ENCODE measurements at places on chromosomes 5 and 9.
A peak's percentile ranks its signal among the peaks of the same experiment; 100 is the strongest.

GRCh38 chr5:7016999-7017747 is 303.9 kb downstream of the TENT4A start:
- no peak for DNase-seq

GRCh38 chr5:138560971-138561370 is 14.2 kb downstream of the HSPA9 start:
- DNase-seq: no peak

DNA sequence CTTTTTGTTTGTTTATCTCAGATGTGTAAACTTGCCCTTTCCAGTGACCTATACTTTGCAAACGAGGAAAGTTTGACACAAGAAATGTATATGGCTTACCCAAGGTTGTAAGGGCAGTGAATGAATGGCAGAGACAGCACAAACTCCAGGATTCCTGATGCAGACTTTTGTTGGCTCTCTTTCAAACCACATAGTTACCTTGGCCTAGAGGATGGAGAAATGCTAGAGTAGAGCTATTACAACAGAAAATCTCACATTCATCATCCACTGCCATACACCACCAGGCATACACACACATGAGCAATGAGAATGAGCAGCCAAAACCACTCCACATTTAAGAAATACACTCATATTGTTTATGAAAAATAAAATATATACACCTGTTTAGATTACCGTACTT is 387.0 kb downstream of the TLR4 start:
- DNase-seq: no peak

- DNase-seq: no peak
Measured at GRCh38 chr9:107888773-107889227, 399.2 kb upstream of the KLF4 start.

- no peak for DNase-seq
Measured at GRCh38 chr9:32004431-32005076, 379.9 kb upstream of the ACO1 start.

- DNase-seq: no peak
Measured at GRCh38 chr9:24095246-24095645, 269.2 kb upstream of the ELAVL2 start.

- no peak for DNase-seq
Measured at GRCh38 chr9:138053996-138054752, 176.6 kb downstream of the CACNA1B start.

- DNase-seq: peak; percentile 69
Measured at GRCh38 chr5:78162253-78162862, 132.1 kb downstream of the AP3B1 start.

GRCh38 chr5:126477294-126478117 is 54.3 kb downstream of the GRAMD2B start:
- DNase-seq: peak; percentile 11

GRCh38 chr9:92706218-92706940 is 36.4 kb upstream of the IPPK start:
- DNase-seq: peak; percentile 25

- no peak for DNase-seq
Measured at GRCh38 chr9:32942755-32943460, 58.5 kb downstream of the APTX start.

GRCh38 chr9:116716438-116716837 is 29.3 kb downstream of the TRIM32 start:
- DNase-seq: no peak

DNA sequence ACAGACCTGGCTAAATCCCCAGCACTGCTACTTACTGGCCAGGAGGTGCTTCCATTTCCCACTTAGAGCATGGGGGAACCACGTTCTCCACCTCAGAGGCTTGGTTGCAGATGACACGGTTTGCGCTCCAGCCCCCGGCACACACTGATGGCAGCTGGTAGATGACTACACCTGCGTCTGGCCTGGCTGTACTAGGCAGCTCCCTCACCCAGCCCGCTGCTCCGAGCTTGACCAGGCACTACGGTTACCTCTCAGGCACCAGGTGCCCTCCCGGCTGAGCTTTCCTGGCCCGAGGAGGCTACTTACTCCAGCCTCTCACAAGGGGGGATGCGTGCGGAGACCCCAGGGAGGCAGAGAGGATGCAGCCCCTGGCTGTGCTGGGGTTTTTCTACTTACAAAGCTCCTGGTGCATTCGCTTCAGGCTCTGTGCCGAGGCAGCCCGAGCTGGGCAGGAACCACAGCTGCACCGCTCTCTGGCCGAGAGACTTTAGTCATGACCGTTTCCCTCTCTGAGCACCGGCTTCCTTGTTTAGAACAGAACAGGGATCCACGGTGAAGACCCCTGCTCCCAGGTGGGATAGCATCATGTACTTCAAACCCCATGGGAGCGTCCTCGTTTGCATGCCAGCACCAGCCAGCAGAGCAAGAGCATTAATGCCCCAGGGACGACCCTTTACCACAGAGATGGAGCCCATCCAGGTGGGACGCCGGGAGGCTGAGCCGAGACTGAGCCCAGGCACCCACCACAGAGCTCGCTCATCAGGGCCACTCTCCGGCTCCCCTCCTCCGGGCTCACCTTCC is 7.6 kb upstream of the GBGT1 start:
- DNase-seq: no peak

GRCh38 chr5:73424556-73424977 is 24.0 kb downstream of the FOXD1 start:
- DNase-seq: no peak

DNA sequence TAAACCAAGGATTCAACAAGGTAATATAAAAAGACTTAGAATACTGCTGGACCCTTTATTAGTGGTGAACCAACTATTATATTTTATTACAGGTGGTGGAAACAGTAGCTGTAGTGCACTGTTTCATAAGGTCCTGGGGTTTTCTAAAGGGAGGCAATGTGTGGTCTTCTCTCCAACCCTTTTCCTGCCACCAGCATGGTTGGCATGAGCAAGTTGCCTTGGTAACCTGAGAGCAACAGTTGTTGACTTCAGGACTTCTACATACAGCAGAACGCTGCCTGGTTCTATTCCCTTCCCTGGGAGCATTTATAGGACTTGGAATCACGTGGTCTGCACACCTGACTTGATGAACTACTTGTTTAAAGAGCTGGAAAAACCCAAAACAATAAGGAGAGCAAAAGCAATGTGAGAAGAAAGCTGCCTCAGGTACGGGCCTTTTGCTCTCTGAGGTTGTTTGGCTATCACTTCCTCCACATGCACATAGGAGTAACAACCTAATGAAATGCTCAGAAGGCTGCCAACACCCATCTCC is 81.1 kb upstream of the RAI14 start:
- no peak for DNase-seq

- DNase-seq: no peak
Measured at GRCh38 chr9:110064803-110065202, 143.2 kb downstream of the C9orf152 start.

- DNase-seq: no peak
Measured at GRCh38 chr9:108838017-108838416, 17.8 kb downstream of the ACTL7B start.

- DNase-seq: no peak
Measured at GRCh38 chr9:109199676-109200075, 32.6 kb upstream of the FRRS1L start.

DNA sequence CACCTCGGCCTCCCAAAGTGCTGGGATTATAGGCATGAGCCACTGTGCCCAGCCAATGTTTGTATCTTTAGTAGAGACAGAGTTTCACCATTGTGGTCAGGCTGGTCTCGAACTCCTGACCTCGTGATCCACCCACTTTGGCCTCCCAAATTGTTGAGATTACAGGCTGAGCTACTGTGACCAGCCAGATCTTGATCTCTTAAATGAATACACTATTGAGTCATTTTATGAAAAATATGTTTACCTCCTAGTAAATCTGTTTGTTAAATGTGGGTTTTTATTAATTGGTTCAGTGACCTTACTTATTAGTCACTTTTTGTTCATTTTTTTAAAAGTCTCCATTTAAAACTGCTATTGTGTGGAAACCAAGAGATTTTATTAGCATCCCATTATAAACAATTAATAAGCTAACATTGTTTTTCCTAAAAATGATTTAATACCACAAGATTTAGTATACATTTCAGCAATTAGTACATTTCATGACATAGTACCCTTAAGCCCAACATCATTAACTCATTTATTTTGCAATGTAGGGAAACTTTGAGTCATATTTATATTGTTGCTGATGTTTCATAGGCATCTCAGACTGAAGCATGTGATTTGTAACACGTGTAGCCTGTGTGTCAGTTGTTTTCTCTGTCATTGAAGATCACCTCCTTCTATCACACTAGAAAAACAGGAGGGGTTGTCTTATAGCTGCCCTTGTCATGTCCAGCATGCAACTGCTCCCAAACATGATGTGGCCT is 261.2 kb downstream of the TAF11L14 start:
- no peak for DNase-seq

- no peak for DNase-seq
Measured at GRCh38 chr9:120944434-120944843, 17.8 kb upstream of the TRAF1 start.

DNA sequence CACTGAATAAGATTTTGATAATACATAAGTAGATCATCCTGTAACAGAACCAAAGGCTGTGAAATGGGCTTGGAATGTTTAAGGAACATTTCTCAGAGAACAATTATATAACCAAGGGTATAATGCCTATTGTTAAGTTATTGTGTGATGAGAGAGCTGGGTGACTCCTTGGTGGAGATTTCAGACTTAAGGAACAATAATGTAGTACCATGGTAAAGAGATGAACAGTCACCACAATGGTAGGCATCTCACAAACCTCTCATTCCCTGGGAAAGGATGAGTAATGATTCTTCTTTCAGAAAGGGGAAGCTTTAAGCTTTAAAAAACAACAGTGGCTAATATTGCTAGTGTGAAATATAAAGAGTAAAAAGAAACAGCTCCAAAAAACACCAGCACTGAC is 147.4 kb downstream of the TRIM36 start:
- no peak for DNase-seq

DNA sequence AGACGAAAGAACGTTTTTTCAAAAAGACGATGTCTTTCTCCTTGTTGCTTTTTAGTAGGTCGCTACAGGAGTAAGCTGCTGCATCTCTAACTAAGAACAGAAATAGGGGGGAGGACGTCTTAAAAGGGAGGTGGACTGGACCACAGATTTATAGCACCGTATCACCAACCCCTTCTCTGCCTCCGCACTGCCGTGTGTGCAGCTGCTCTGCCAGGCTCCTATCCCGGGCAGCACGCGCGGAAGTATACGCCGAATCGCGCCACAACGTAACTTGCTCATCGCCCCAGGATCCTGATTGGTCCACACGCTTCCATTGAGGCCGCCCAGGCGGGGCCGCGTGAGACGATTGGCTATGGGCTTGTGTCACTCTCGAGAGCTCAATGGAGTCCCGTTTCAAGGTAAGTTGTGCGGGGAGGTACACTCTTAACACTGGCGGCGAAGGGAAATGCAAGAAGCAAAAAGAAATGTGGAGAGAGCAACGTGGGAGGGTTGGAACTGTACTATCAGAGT is at the start of gene ELAVL2:
TSS of gene ELAVL2 (minus strand) at position 121 of the 510 bp plus-strand sequence. CDS start 64,006 bp downstream, outside the sequence.
- peak; percentile 96 for DNase-seq

DNA sequence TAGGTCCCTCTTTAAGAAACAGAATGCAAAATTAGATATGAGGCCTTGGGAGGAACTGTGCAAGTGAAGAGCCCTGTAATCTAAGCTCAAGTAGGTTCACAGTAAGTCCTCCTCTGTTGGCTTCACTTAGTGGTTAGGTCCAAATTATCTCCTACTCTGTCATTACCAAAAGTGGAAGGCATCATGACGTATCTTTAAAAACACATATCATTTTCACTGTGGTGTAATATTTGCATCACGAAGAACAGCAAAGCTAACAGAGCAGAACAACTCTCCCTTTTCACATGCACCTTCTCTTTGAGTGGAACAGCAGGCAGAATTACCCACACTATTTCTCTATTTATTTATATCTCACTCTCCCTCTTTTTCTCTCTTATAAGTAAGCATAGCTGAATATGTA is 240.5 kb upstream of the CCNH start:
- DNase-seq: no peak

GRCh38 chr9:97408562-97408961 is 3.3 kb upstream of the TDRD7 start:
- no peak for DNase-seq

DNA sequence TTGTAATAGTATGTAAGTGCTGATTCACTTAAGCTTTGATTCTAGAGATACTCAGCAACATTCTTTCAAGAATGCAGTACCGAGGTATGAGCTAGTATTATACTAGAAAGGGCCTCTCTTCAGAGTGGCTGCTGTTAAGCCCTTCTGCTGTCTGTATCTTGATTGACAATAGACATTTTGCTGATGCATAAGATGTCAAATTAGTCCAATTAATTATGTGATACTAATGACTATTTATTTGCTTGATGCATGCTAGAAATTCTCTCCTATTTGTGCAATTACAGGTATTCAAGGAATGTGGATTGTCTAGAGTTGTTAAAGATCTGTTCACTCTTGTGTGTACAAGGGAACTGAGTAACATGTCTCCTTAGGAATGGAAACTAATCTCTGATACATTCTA is 92.3 kb upstream of the PTGER4 start:
- DNase-seq: no peak

- peak; percentile 44 for DNase-seq
Measured at GRCh38 chr5:172002310-172002709, 4.1 kb downstream of the FBXW11 start.

DNA sequence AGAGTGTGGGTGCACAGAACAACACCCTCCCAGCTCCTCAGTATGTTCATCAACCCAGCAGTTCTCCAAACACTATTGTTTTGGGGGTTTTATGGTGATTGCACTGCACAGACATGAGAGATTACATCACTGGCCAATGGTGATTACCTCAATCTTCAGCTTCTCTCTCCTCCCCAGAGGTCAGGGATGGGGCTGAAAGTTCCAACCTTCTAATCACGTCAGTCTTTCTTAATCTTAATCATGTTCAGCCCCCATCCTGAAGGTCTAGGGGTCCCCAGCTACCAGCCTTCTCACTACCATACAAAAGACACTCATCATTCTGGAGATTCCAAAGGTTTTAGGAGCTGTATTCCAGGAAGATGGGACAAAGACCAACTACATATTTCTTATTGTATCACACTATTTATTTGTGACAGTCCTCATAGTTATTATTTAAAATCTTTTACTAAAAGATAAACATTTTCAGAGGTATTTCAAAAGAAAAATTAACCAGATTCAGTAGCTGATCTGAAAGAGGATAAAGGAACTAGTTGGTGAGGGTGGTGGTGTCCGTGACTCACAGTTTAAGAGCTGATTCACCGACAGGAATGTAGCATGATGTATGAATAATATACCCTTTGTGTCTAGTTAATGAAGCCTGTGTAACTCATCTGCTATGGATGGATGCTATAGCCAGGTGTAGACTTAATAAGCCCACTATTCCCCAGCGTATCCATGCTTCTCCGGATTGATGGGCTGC is 35.6 kb downstream of the RASEF start:
- no peak for DNase-seq

DNA sequence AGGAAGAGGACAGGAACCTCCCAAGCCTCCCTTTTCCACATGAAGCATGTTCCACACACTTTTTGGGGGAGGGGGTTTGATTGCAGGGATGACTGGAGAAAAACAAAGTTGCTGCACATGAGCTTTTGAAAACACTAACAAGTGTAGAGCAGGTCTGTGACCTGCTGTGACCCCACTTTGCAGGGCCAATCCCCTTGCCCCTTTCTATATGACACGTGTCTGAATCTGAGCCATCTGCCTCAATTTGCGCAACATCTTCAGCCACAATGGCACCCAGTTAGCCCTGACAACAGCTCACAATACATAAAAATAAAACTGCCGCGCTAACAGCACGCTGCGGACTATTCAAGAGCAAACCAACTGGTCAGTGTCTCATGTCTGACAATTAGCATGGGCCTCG is 227.8 kb upstream of the TBCA start:
- DNase-seq: no peak
